Esophagus squamous epithelium (tissue), 5 donors: ENCODE measurements at places on chromosomes 7 and 10.

GRCh38 chr10:77109351-77109994 is 528.1 kb downstream of the KCNMA1 start:
- no peak for DNase-seq

GRCh38 chr7:14886533-14886932 is 16.0 kb downstream of the DGKB start:
- DNase-seq = no peak

- DNase-seq = no peak
Observed at GRCh38 chr10:131043039-131043691, 268.4 kb downstream of the TCERG1L start.

GRCh38 chr10:30058570-30059132 is 735 bp downstream of the JCAD start:
- no peak for DNase-seq

DNA sequence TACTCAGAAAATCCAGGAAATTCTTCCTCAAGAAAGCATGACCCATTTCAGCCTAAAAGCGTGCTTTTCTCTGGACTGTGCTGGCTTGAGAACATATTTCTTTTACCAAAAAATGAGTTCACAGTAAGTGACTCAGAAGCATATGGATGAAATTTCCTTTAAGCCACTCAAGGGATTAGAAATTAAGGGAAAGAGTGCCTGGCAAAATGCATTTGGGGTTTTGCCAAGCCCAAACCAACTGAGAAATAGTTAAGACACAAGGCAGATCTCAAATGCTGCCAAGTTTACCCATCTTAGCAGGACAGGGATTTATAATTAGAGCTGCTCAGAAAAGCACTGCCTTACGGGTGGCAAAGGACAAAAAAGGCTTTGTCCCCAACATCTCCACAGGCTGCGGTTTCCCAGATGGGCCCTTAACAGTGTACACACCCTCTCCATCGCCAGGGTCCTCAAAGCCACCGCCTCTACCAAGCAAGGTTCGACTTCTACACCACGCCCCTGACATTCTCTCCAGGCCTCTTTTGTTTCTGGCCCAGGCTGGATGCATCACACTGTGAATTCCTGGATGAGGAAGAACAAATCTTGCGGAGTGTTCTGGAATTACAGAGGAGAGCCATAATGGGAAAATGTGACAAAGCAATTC is 30.1 kb upstream of the CDHR3 start:
- no peak for DNase-seq

- no peak for DNase-seq
Observed at GRCh38 chr7:142746264-142746663, 3.0 kb upstream of the PRSS1 start.

DNA sequence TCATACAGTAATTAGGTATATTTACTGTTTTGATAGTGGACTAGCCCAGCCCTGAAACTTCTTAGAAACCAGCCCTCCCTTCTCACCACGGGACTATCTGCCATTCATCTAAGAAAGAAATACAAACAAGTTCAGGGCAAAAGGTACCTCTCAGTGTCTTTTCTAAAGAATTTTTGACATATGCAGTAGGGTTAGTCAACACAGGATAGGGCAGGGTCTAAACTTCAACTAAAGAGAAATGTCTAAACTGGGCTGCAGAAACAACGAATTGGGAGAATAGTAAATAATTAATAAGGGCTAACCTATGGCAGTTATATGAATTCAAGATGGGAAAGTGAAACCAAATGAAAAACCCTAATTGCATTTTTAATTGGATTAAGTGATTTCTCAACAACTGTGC is 496.6 kb downstream of the INHBA start:
- DNase-seq = no peak

DNA sequence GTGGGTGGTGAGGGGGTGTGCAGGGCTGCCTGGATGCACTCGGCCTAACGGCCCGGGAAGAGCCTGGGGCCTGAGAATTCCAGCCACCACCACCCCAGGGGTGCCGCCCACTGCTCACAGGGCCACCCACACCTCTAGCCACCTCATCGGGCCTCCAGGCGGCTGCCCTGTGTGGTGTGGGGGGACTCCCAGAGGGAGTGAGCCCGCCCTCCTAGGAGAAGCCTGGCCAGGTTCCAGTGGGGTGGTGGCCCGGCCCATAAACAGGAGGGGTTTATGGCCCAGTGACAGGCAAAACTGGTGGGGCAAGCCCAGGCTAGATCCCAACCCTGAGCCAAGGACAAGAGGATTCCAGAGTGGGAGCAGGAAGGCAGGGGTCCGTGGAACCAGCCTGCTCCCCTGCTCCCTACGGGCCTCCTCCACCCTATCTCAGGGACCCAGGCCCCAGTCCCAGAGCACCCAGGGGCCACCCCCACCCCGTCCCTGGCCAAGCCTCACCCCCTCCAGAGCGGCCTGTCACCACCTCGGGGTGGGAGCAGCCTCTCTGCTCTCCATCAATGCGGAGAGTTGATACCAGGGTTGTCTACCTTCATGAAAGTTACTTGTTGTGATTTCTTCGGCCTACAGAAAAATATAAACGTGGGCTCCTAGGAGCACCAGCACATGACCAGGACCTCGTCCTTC is 20.2 kb upstream of the PDGFA start:
- DNase-seq = no peak

GRCh38 chr10:60675236-60675635 is 103.0 kb upstream of the CDK1 start:
- no peak for DNase-seq

GRCh38 chr10:59895629-59896116 is 10.7 kb downstream of the CCDC6 start:
- no peak for DNase-seq

DNA sequence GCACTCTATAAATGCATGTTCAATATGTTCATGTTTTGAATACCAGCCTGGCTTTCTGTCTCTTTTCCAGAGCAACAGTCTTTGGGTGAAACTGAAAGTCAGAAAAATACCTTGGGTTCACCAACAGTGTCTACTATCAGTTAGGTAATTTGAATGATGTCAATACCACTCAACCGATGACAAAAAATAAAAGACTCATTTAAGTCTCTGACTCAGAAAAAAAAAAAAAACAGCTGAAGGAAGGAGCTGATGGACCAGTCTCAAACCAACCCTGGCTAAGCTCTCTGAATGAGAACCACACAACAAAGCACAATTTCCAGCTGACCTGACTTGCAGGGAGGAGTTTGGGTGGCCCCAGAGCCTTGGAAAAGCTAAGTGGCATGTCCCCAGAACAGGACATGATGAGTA is 42.5 kb downstream of the ABLIM1 start:
- no peak for DNase-seq

- no peak for DNase-seq
Observed at GRCh38 chr10:130652544-130652943, 516.4 kb downstream of the GLRX3 start.

DNA sequence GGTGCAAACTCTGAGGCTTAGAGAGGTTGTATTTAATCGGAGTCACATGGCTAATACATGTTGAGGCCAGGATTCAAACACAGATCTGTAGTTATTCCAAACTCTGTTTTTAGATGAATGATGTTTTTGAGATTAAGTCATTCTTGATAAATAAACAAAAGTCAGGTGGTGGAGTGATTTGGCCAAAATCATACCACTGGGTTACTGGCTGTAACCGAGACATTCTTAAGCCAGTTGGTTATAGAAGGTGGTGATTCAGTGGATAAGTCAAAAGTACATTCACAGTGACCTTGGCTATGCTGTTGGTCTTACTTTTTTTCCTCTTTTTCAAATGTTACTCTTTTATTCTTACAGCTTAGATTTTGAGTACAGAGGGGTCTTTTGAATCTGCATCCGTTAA is 361.4 kb downstream of the KIF20B start:
- no peak for DNase-seq

- DNase-seq = no peak
Observed at GRCh38 chr7:155594961-155595366, 48.6 kb upstream of the CNPY1 start.

GRCh38 chr10:15877836-15878576 is 17.7 kb upstream of the MINDY3 start:
- no peak for DNase-seq

GRCh38 chr7:105643851-105644250 is 62.6 kb upstream of the EFCAB10 start:
- no peak for DNase-seq

- no peak for DNase-seq
Observed at GRCh38 chr10:124131172-124131571, 37.8 kb upstream of the CHST15 start.
